ENCODE measurements at places on chromosomes 2 and 18.

DNA sequence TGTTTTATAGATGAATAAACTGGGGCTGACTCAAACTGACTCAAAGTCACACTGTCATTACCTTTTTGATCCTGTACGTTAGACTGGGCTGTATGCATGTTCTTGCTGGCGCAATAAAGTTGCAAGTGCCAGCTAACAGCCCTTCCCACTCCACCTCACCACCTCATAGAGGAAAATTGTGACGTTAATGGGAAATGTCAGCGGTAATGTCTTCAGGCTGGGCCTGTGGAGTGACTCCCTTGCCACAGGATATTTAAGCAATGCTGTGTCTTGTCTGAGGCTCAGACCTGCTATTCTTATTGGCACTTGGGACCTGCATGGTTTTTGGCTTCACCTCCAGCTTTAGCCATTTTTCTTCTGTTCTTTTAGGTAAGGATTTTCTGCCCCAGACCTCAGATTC is 25.2 kb upstream of the CASP10 start:
- DNase-seq: no peak

- DNase-seq: no peak
These were observed 398.0 kb upstream of the CDH20 start for GRCh38 chr18:60935041-60935910.

- no peak for DNase-seq
These were observed 314.5 kb downstream of the LPIN1 start for GRCh38 chr2:12060886-12061285.

- no peak for DNase-seq
These were observed 6.0 kb downstream of the ANKRD44 start for GRCh38 chr2:197304556-197305011.

- DNase-seq: no peak
These were observed 198.4 kb downstream of the GALR1 start for GRCh38 chr18:77448046-77448445.

DNA sequence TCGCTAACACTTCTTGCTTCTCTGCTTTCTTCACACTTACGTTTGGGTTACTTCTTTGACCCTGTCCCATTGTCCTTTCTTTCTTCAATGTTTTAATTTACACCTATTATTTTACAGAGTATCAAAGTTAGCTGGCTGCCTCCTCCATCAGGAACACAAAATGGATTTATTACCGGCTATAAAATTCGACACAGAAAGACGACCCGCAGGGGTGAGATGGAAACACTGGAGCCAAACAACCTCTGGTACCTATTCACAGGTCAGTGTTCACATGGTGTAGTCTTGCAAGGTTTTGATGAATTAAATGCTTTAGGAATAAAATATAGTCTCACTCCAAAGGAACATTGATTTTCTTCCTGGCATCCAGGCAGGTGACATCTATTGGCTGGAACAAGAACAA is 919.0 kb downstream of the MBD2 start:
- no peak for DNase-seq

GRCh38 chr2:24838541-24838940 is 45.3 kb downstream of the CENPO start:
- no peak for DNase-seq

Measured in stimulated activated CD4-positive, alpha-beta T cell treated with anti-CD3 and anti-CD28 coated beads, Interleukin-1b, Interleukin-23, amount 100 ng/mL, for 1 hour (primary cell).